ENCODE measurements at places on chromosomes 7 and 10.
A peak's percentile ranks its signal among the peaks of the same experiment; 100 is the strongest.

GRCh38 chr7:100867040-100867775, at the start of gene TRIP6:
Gene TRIP6 (plus strand): TSS chr7:100867387. CDS start chr7:100867498, 111 bp downstream.
- peak; percentile 84 for DNase-seq
- H3K4me1 ChIP-seq: peaks cover 18% of the 10 kb centered on the region
- peaks cover under 1% of the 10 kb centered on the region for H3K27me3 ChIP-seq

DNA sequence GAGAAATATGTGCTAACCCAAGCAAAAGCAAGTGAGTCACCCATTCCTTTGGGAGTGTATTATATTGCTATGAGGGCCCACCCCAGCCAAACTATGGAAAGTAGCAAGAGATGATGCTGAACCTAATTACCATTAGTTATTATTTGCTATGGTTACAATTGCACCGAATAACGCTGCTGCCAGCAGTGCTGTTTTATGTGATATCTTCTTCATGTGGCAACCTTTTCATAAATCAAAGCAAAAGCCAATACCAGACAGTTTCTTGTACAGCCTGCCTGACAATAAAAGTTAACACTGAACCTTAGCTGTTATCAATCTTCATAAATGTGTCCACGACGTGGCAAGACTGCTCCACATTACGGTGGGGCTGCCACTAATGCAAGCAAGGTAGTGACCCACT, 241.7 kb upstream of the PLXNA4 start:
- H3K36me3 ChIP-seq: peaks cover 1% of the 10 kb centered on the region
- no peaks in the 10 kb centered on the region for H3K27me3 ChIP-seq
- peak; percentile 47 for DNase-seq
- no peak overlapping the region for H3K4me3 ChIP-seq
- peaks cover 20% of the 10 kb centered on the region for H3K4me1 ChIP-seq

- no peaks in the 10 kb centered on the region for H3K4me1 ChIP-seq
- no peak overlapping the region for H3K27ac ChIP-seq
- H3K36me3 ChIP-seq: 0 out of 2 replicates have a peak, but pooled peaks cover 5% of the 10 kb centered on the region
- H3K27me3 ChIP-seq: peaks cover 2% of the 10 kb centered on the region
Observed at GRCh38 chr7:135914346-135914745, 62.8 kb downstream of the MTPN start.

DNA sequence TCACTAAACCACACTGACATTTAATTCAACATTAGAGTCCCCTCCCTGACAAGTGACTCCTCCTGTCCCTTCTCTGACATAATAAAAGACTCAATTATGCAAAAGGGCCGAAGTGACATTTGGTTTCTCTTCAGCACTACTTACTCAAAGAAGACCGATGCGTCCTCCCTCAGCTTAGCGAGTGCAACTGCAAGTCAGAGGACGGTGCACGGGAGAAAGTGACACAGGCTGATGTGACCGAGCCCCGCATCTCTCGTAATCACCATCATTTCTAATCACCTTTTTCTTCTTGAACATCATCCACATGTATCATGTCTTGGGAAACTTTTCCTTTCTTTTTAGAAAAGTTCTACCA, 155.7 kb downstream of the TCERG1L start:
- H3K4me3 ChIP-seq: no peak overlapping the region
- no peak for DNase-seq
- H3K4me1 ChIP-seq: no peaks in the 10 kb centered on the region
- no peak overlapping the region for H3K27ac ChIP-seq

DNA sequence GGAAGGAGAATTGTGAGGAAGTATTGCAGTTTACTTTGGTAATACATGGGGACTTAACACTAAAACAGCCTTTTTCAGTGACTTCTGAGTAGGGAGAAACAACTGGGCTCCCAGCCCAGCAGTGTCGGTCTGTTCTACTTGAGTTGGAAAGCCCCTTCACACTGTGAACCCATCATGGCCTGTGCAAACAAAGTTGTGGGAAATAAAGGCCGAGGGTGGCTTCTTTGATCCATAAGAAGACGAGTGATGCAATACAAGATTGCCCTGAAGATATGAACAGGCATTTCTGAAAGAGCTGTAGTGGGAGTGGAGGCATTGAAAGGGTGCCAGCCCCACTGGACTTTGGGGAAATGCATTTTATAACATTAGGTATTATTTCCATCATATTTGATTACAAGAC, 28.3 kb downstream of the C10orf120 start:
- H3K4me3 ChIP-seq: no peak overlapping the region
- H3K4me1 ChIP-seq: no peaks in the 10 kb centered on the region
- no peak overlapping the region for H3K27ac ChIP-seq
